SJCRH30 (cell line): ENCODE measurements at places on chromosomes 13 and 19.

DNA sequence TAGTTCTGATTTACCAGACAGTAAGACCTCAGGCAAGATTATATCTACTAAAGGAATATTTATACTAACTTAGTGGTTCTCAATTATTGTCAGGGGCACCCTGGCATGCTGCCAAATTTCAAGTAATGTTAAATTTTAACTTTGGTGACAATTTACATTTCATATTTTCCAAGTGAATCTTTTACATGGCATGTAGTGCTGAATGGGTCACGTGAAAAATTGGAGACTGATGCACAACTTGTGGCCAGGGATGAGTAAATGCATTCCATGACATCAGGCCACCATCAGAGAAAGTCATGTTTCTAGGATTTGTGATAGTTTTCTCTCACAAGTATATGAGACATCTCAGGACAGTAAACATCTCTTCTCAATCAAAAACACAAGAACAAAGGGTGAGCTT lies 202.6 kb upstream of the SOX21 start:
- no peak for DNase-seq

DNA sequence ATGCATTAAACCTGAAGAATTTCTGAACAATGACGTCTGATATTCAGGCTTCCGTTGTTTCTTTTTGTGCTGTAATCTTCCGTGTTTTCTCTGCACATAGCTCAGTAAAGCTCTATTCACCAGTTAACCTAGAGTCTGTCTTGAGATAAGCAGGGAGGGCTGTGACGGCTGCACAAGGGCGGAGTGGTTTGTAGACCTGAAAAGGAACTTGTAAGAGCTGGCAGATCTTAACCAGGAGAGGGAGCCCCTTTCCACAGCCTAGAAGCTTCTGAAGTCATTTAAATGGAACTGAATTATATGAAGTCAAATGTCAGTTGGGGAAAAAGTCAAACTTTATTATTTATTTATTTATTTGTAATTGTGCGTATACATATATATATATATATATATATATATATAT lies 27.5 kb downstream of the DPRX start:
- DNase-seq: no peak

GRCh38 chr13:96527497-96527896 lies 437.6 kb downstream of the HS6ST3 start:
- no peak for DNase-seq

GRCh38 chr19:56699552-56699951 lies 28.0 kb upstream of the ZNF835 start:
- no peak for DNase-seq

DNA sequence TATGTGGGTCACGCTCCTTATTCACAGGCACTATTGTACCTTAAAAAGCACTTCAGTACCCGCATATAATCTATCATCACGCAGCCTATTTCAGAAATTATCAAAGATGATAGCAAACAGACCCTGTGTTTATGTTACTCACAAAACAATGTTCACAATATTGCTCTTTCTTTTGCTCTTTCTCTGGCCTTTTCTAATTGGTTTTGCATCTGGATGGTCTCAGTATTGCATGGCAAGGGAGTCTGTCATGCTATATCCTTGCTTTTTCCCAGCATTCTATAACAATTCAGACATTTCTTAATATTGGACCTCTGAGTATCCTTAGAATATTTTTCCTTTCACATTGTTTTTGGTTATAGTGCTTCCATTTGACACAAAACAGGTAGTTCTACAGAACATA lies 541.8 kb upstream of the KLF12 start:
- DNase-seq: no peak

DNA sequence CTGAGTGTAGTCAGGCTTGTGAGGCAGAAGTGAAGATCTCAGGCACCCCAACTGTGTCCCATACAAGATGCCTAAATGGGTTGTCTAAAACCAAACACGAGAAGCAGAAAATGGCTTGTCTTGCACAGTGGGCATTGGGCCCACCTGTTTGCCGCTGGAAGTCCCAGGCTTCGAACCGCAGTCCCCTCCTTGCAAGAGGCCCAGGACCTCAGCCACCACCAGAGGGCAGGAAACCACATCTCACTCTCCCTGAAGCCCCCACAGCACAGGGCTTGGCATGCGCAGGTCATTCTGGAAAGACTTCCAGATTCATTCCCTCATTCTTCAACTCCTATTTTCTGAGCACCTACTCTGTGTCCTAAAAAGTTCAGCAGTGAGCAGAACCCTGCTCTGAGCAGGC lies 973.7 kb downstream of the UQCRFS1 start:
- peak; percentile 27 for DNase-seq

DNA sequence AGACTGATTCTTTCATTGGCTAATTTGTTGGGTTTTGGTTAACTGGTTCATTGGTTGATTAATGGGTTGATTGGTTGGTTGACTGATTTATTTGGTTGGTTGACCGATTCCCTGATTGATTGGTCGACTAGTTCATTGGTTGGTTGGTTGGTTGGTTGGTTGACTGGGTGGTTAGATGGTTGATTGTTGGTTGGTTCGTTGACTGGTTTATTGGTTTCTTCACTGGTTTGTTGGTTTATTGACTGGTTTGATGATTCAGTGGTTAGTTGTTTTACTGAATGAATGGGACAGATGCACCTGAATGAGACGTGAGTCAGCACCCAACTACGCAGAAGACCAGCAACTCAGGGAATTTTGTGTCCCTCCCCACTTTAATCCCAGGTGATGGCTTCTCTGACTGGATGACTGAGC lies 2.7 kb upstream of the NUP62 start:
- no peak for DNase-seq

DNA sequence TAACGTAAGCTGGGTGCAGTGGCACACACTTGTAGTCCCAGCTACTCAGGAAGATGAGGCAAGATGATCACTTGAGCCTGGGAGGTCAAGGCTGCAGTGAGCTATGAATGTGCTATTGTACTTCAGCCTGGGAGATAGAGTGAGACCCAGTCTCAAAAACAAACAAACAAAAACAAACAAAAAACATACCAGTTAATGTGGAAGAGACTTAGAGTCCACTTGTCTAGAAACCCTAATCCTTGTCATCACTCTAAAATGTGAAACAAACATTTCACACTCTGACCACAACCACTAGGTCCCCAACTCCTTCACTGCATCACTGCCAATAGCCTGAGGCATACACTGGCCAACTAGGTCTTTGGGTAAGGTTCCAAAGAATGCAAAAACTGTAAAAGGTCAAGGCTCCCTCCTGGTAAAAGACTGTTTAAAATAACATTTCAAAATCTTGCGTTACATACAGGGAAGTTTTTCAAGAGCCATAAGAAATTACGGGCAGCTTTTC lies 28.6 kb upstream of the CYP2B6 start:
- DNase-seq: peak; percentile 10

- peak; percentile 63 for DNase-seq
Observed at GRCh38 chr19:35908973-35909683, 1.0 kb upstream of the TYROBP start.

DNA sequence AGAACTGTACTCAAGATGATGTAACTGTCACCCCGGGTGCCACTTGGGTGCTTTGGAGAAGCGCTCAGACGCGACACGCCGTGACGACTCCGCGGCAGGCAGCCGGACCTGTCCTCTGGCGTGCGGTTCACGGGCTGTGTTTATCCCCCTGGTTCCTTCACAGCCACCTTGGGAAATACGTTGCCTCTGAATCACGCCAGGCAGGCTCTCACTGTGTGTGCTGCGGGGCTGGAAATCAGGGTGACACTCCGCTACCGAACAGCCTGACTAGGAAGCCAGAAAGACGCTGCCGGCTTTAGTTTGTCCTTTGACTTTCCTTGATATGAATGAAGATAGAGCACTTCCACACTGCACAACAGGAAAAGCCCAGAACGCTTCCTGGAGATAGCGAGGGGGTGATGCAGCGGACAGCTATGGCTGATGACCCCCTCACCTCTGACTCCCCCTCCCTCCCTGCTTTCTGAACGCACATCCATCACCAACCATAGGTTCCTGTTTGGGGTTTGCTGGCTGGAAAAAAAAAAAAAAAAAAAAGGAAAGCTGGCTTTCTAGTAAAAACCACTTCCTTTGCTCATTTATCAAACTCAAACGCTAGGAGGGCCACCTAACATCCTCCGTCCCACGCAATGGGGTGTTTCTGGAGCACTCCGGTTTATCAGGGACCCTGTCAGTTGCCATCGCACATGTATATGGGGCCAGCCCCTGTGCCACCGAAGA lies 3.7 kb upstream of the GP6 start:
- no peak for DNase-seq

DNA sequence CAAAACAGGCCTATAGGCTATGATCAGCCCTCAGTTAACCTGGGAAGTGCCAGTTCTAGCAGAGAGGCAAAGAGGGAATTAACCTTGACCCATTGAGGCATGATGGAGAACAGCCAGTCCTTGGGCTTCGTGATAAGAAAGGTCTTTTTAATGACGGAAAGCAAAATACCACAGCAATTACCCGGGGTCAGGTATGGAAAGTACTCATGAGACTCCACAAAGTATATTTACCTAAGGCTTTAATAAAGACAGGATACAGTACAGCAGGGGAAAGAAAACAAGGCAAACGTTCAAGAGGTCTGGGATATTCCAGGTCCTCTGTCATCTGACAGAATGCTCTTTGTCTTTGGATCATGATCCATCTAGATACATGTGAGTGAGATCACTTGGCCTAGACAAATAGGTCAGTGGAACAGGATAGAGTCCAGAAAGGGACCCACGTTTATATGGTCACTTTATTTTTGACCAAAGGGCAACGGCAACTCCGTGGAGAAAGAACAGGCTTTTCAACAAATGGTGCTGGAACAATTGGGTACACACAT lies 52.2 kb downstream of the WDFY2 start:
- no peak for DNase-seq

- DNase-seq: no peak
Observed at GRCh38 chr13:39249982-39250381, 211.7 kb downstream of the NHLRC3 start.

- DNase-seq: no peak
Observed at GRCh38 chr19:7986321-7987113, 18.9 kb downstream of the ELAVL1 start.

GRCh38 chr13:99261059-99261458 lies 2.9 kb upstream of the GPR18 start:
- no peak for DNase-seq
